ENCODE measurements at places on chromosomes 3 and 15.

- DNase-seq = no peak
Observed at GRCh38 chr15:63083541-63083940, 38.1 kb upstream of the LACTB start.

GRCh38 chr15:41987246-41987924, 15.0 kb upstream of the EHD4 start:
- no peak for DNase-seq

GRCh38 chr3:126371096-126371705, 14.0 kb upstream of the KLF15 start:
- no peak for DNase-seq

DNA sequence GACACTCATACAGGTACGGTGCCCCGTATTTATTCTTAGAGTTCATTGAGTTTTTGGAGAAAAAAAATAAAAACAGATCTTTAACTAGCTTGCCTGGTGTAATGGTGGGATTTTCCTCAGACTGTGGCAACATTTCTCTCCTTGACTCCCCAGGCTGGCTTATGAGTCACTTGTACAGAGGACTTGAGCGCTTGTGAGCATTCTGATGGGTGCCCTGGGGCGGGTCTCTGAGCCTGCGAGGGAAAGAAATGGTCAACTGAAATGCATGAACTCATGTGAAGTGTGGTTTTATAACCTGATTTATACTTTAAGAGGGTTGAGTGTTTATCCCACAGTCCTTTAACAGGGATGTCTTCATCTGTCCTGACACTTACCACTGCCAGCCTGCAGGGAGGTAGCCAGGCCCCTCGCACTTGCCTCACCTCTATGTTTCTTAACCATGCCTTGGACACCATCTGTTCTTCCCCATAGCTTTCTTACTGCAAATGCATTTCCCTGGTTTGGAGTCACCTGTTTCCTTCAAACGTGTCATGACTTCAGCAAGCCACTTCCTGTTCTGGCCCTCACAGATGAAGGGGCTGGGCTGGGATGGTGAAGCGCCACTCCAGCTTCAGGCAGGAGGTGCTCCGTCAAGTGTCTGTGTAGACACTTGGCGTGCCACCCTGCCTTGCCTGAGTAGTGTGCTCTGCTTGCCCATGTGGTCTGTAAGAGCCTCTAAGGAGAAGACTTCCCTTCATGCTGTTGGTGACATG, 118.7 kb downstream of the PDE8A start:
- DNase-seq = no peak

DNA sequence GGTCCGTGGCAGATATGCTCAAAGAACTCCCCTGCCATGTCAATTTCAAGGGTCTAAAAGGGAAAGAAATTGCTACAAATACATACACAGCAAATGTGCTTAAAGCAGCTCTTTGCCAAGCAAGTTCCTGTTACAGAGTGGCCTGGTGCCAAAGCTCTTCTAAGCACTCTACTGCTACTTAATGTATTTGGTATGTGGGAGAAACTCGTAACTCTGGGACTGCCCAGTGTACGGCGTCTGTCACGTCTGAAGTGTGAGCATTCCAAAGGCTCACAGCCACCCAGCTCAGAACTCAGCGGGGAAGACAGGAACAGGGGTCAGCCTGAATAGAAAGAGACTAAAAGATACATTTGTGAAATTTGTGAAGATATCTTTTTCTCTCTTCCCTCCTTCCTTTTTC, 54.6 kb downstream of the RBMS3 start:
- no peak for DNase-seq

GRCh38 chr3:196082619-196082971, 705 bp upstream of the TFRC start:
- DNase-seq = no peak

DNA sequence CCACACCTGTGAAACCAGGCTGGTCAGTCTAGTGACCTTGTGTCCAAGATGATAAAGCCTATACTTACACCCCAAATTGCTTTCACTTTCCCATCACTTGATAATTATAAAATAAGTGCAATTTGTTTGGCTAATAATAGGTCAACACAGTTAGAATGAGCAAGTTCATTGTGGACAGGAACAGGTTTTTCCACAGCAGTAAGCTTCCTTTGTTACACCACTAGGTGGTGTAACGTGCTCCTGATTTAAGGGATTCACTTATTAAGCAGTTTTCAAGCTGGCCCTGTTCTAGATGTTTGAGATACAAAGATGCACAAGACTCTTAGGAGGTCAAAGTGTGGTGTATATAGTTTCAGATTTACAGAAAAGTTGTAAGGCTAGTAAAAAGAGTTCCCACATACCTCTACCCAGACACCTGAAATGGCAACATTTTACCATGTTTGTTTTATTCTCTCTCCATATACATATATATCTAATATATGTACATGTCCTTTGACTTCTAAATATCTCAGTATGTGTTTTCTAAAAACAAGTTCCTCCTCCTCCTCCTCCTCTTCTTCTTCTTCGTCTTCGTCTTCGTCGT, 6.8 kb upstream of the MFSD1 start:
- no peak for DNase-seq

DNA sequence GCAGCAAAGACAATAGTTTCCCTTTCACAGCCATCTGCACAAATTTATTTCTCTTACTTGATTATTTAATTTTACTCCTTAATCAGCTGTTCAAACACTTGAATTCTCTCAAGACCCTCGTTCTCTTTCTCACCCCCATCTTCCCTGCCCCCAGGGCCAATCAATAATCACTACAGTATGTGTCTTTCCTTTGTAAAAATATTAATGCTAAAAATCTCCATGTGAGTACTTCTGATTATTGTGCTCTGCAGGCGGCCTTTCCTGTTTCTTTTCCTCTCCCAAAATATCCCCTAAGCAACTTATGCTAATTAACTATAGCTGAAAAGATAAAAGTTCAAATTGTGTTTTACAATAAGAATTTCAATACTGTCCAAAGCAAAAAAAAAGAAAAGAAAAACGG, 617.0 kb upstream of the CBLB start:
- DNase-seq = no peak

DNA sequence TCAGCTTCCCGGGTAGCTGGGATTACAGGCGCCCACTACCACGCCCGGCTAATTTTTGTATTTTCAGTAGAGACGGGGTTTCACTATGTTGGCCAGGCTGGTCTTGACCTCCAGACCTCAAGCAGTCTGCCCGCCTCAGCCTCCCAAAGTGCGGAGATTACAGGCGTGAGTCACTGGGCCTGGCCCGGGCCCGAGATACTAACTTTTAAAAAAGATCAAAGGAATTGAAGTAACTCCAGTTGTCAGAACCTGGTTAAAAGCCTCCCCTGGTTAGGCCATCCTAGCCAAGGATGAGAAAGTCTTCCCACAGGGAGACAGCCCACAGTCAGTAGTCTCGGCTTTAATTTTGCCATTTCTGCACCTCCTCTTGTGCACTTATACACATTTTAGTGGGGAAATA, 212.3 kb upstream of the MCTP2 start:
- DNase-seq = no peak

DNA sequence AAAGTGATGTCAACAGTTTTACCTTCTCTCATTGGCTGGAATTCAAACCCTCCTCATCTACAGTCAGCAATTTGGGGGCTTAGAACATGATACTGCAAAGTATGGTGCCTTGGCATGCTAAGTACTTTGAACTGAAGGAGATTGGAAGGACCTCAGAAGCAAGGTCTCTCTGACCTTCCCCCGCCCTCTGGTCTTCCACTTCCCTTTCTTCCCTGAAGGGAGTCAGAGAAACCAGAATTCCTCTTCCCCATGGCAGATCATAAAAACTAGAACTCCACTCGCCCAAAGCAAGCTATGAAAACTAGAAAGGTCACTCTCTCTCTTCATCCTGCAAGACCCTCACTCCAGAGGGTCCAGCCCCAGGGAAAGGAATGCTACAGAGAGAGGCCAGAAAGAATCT, 64.2 kb downstream of the CD200R1L start:
- DNase-seq = no peak

- DNase-seq = no peak
Observed at GRCh38 chr3:195870442-195870841, 37.9 kb downstream of the TNK2 start.

DNA sequence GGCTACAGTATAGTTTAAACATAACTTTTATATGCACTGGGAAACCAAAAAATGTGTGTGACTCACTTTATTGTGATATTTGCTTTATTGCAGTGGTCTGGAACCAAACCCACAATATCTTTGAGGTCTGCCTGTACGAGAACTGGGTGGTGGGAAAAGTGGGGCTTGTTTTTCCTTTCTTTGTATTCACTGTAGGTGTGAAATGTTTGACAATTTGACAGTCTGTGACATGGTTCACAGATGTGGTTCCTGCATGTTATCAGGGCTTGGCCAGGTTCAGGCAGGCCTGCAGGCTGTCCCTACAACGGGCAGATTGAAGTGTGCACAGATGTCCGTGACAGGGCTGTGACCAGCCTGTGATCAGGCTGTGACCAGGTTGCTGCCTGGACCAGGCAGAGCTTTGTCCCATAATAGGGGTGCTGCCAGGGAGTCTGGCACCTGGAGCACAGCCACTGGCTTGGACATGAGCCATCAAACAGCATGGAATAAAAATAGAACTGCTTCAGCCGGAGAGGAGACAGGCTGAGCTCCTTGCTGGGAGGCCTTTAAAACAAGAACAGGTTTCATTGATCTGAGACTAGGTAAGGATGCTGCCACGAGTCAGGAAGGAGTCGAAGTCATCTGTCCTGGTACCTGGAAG, 61.0 kb downstream of the KLF13 start:
- no peak for DNase-seq

GRCh38 chr3:138461246-138461645, 26.8 kb downstream of the ESYT3 start:
- no peak for DNase-seq

DNA sequence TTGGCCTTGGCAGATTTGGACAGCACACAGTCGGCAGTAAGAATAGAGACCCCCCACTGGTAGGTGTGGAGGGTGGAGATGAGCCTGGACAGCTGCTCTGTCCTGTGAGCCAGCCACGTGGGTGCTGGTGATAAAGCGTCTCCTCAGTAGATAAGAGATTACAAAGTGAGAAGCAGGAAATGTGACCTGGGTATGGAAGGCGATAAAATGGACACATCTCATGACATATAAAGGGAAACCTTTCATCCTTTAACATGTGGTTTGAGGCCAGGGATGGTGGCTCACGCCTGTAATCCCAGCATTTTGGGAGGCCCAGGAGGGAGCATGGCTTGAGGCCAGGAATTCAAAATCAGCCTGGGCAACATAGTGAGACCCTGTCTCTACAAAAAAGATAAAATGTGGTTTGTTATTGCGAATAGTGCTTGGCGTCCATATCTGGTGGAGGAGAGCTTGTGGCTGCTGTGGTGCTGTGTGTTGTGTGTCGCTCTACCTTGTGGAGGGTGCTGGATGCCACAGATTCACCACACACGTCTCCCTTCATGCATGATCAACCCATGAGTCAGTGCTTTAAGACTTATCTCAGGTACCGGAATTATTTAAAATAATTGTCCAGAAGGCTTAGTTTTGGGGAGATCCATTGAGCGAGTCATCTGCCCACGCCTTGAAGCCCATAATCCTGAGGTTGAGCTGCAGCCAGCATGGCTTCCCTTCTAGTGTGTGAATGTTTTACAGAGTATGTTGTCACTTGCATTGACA, 157.0 kb downstream of the GABRG3 start:
- no peak for DNase-seq

DNA sequence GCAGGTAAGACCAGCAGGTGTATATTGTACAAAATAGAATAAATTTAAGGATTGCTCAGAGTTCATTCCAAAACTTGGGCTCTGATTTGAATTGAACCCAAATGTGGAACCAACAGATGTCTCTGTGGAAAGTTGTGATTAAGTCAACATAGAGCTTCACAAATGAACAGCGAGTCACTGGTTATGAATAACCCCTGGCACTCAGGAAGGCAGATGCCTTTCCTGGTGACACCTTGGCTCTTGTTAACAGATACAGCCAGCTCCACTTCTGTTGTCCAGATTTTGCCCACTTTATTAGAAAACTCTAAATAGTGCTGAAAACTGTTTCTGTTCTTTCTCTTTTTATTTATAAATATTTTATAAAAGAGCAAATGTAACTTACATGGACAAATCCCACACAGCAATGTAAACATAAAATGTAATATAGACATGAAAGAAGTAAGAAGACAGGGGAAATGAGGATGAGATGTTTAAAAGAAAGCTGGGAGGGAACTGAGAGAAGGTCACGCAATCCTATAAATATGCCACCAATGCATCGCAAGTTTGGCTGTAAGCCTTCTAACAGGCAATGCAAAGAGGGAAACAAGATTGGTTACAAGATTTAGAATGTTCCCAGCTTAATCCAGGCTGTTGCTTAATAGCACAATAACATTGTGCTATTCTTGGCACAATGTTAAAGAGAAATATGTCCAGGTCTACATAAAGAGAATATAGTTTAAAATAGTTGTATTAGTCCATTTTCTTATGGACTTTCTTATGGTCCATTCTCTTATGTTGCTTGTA, 495.5 kb downstream of the TAFA4 start:
- DNase-seq = no peak

- no peak for DNase-seq
Observed at GRCh38 chr3:16666206-16666605, 61.0 kb upstream of the DAZL start.

DNA sequence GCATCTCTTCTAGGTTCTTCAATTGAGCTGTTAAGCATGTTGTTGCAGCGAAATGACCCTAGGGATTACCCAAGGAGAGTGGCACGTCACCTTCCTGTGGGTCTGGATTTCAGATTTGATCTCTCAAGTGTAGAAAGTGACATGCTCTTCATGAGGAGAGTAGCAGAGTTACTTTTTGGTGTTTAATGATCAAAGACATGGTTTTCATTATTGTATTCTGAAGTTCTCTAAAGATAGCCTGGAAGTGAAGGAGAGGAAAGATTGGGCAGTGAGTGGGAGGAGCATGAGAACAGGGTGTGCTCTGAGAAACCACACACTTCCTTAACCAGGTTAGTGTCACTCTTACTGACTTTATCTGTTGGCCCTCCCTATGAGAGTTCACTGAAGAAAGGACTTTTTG, 153.6 kb downstream of the AKAP13 start:
- no peak for DNase-seq

DNA sequence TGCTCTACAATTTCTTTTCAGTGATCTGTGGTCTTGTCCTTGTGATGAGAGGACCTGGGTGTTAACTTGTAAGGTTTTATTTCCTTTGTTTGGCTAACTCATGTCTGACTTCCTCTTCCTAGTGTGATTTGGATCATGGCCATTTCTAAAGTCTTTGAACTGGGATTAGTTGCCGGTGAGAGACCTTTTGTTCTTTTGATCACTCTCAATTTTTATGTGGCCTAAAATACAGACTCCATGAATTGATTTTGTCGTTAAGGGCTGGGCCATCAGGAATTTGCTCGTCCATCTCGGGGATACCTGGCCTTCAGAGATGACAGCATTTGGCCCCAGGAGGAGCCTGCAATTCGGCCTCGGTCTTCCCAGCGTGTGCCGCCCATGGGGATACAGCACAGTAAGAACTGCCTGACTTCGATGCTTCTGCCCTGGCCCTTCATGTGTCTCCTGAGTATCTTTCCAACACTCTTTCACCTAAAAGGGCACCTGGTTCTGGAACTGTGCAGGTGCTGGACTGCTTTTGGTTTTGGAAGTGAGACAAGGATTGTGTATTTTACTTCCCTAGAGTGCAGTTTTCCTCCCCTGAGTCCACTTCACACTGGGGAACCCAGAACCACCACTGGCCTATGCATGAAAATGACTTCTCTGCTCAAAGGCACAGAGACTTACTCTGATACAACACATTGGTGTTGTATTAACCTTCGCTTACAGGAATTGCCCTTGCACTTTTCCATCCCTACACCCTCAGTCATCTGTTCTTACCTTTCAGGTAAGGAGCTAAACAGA, 13.1 kb upstream of the LRRC2 start:
- DNase-seq = no peak

- DNase-seq = no peak
Observed at GRCh38 chr15:78059110-78059839, 18.2 kb downstream of the TBC1D2B start.
